Heart right ventricle (tissue), 16 donors: ENCODE measurements at places on chromosomes 11 and 22.

DNA sequence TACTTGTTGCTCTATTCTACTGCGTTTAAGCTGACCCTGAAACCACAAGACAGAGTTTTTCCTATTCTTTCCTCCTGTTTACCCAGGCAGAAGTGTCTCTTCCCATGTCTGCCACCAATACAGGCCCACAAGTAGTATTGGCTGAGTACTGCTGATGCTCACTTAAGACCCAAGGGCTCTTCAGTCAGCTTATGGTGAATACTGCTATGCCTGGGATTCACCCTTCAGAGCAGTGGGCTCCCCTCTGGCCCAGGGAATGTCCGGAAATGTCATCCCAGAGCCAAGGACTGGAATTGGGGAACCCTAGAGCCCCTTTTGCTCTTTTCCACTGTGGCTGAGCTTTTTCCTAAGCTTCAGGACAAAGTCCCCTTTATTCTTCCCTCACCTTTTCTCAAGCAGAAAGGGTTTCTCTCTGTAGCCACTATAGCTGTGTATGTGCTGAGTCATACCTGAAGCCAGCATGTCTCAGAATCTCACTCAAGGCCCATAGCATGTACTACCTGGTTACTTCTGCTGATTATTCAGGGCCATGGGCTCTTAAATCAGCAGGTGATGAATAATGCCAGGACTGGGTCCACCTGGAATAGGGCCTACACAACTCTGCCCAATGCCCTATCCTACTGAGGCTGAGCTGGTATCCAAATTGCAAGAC is 745.8 kb upstream of the ANO5 start:
- DNase-seq, result no peak

DNA sequence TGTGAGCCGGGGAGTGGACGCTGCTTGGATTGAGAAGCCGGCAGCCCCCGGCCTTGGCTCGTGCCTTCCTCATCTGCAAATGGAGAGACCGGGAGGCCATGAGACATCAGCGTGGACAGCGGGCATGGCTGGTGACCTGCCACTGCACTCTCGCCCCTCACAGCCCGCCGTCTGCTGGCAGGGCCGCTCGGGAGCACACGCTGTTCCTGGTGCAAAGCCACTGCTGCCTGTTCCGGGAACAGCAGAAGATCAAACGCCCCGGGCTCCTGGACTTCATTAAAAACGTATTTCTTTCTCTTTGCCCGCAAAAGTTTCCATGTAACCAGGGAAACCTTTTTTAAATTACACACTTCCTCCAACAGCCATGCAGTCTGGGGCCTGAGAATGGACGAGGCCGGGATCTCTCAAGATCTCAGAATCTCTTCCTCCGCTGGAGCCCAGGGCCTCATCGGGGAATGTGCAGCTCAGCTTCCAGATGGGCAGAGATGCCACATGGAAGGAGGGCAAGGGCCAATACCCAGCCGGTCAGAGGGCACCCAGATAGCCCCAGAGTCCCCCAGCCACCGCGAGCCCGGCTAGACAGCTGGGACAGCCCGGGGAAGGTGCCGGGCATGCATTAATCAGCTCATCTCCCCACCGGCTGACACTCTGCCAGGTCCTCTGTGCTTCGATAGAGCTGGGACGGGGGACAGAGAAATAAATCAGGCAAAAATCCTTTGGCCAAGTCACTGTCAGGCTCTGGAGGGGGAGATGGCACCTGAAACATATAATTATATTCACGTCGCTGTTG is 62.8 kb upstream of the PRR5 start:
- DNase-seq, result no peak

- no peak for DNase-seq
Measured at GRCh38 chr11:104765401-104766095, 132.7 kb downstream of the CASP12 start.

GRCh38 chr11:35041070-35041554 is 97.9 kb upstream of the CD44 start:
- no peak for DNase-seq

GRCh38 chr11:101438126-101438525 is 145.7 kb downstream of the TRPC6 start:
- DNase-seq, result no peak

- DNase-seq, result no peak
Measured at GRCh38 chr22:30892286-30892685, 76.3 kb downstream of the MORC2 start.

DNA sequence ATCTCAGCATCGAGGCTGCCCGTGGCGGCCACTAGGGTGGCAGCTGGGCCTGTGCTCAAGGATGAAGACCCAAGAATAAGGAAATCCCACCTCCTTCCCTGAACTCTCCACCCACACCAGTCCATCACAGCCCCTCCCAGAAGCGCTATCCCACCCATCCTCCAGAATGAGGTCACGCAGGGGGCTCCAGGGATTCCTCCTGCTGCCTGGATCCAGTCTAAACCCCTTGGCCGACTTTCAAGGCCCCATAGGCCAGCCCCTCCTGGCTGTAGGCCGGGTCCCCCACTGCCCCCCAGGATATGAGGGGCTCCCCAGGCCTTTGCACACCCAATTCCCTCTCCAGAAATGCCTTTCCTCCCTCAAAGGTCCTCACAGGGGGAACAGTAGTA is 19.0 kb upstream of the SCGB1A1 start:
- DNase-seq, result peak; percentile 42

DNA sequence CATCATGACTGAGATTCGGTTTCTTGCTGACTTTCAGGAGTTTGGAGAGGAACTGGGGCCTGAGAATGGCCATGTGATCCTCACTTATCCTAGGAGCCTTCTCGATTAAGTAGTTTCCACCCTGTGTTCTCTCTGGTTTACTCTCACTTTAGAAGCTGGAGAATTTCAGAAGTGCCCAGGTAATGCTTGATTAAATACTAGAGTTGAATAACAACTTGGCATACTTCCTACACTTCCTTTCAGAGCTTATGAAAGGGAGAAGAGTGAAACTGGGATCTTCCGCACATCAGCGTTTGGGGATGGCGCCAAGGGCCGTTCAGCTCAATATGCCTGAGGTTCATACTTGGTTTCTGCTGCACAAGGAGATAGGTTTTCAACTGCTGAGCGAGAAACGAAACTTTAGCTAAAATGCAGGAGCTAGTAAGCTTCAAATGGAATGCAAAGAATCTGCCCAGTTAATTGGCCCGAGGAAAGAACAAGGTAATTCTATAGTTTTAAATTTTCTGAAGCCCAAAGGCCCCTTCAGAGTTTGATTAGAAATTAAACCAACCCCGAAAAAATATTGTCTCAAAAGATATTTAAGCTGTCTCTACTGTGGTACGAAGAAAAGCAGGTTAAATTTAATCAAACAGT is 823 bp upstream of the MUC15 start:
- no peak for DNase-seq

- no peak for DNase-seq
Measured at GRCh38 chr11:47220401-47220821, 5.6 kb downstream of the DDB2 start.

- DNase-seq, result no peak
Measured at GRCh38 chr11:117456027-117456720, 128.5 kb downstream of the CEP164 start.

DNA sequence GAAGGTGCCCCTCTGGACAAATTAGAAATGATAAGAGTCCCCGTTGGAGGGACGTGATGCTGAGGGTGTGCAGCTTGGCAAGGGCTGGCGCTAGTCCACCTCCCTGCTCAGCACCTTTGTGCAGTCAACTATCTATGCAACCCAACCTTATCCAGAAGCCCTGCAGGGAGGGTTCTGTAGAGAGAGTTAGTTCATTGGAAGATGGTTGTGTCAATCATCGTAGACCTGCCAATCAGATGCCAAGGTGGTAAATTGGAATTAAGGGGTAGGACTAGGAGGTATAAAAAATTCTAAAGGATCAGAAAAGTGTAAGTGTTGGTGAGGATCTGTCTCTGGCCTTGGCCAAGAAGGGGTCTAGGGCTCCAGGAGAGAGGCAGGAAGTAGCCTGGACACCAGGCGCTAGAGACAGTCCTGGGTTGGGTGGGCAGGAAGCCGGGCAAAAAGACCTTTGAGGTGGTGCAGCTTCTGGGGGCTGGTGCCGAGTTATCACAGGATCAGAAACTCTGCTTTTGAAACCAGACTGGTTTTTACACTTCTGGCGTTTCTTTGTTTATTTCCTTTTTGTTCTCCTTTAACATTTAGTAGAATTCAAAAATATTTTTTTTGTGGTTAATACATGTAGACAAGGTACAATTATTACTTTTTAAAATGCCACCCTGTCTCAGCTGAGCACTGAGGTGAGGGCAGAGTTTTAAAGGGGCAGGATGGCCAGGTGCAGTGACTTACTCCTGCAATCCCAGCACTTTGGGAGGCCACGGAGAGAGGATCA is 1.6 kb downstream of the C1QTNF6 start:
- DNase-seq, result no peak

DNA sequence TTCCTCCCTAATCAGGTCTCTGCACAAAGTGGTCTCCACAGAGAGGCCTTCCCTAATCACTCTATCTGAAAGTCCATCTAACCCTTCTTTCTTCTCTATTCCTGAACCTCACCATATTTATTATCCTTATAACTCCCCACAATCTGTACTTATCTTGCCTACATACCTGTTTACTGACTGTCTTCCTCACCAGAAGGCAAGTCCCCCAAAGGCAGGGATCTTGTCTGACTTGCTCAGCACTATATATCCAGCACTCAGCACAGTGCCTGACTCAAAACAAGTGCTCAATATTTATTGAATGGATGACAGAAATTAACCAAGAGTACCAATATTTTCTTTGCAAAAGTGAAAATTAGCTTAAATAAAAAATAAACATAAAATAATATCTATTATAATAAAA is 5.5 kb downstream of the DCUN1D5 start:
- no peak for DNase-seq

- no peak for DNase-seq
Measured at GRCh38 chr22:32446321-32446720, 17.9 kb downstream of the BPIFC start.

- no peak for DNase-seq
Measured at GRCh38 chr22:43343670-43344519, 723 bp upstream of the SCUBE1 start.

GRCh38 chr22:27881421-27881820 is 37.6 kb downstream of the PITPNB start:
- no peak for DNase-seq

- DNase-seq, result no peak
Measured at GRCh38 chr11:68959465-68960293, 21.1 kb downstream of the MRGPRD start.

DNA sequence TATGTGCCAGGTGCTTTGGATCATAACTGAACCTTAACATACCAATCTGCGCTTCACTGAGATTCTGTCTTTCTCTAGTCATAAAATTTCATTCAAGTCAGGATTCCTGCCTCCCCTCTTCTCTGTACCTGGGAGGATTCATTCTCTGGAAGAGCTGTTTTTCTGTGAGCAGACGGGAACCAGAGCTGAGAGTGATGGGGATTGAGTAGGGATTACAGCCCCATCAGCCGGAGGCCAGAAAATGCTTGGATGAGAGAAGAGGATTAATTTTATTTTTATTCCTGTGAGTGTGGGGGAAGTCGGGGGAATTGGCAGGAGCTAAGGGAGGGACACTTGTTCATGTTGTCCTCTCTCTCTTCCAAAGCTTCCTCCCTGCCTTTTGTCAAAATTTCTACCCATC is 4.7 kb downstream of the STX3 start:
- no peak for DNase-seq

GRCh38 chr11:124717786-124718651 is 21.7 kb upstream of the NRGN start:
- DNase-seq, result peak; percentile 32

DNA sequence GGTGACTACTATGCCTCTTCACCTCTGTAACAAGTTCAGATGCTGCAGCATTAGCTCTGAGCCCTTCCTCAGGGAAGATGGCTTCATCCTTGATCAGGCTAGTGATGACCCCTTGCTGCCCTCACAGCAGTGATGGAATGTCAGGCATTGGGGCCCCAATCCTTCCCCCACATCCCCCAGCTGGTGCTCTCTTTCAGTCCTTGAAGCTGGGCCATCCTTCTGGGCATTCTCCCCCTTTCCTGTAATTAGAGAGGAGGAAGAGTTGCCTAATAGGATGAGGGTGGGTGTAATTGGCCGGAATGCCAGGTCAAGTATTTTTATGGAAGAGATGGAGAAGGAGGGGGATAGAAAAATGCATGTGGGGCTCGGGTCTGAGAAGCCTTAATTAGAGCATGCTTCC is 62.6 kb downstream of the TRAF6 start:
- DNase-seq, result no peak

GRCh38 chr22:48456449-48456848 is 1371.2 kb downstream of the BRD1 start:
- no peak for DNase-seq

- no peak for DNase-seq
Measured at GRCh38 chr11:37353192-37353591, 755.2 kb upstream of the RAG2 start.

- DNase-seq, result no peak
Measured at GRCh38 chr11:85974122-85974521, 94.8 kb downstream of the PICALM start.

GRCh38 chr11:10528121-10528520 is 12.9 kb downstream of the RNF141 start:
- no peak for DNase-seq

DNA sequence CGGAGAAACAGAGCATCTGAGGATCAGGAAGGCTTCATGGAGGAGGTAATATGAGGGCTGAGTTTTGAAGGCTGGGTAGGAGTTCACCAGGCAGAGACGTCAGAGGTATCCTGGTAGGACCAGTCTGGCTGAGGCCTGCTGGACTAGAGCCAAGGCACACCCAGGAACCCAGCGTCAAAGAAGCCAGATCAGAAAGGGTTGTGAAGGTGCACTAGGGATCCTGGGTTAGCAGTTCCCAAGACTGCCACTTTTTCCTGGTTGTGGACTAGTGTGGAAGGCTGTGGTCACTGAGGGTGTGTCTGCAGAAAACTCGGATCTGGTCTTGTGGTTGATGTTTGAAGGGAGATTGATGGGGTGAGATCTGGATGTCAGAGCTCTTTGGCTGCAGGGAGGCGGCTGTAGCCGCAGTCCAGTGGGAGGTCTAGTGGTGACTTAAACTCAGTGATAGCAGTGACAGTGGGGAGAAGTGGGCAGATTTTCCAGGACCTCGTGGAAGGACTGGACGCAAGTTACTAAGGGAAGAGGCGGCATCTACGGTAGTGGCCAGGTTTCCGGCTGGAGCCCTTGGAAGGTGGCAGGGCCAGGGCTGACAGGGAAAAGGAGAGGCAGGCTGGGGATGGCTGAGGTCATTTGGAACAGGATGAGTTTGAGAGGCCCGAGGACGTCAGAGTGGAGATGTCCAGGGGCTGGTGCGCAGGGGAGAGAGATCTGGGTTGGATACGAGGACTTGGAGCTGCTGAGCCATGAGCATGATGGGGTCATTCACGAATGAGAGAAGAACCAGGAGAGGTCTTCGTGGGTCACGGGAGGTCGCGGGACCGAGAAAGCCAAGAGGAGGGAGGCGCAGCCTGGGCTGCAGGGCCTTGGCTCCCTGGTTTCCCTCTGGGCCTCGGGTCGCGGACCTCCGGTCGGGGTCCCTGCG is 10.9 kb downstream of the RELA start:
- DNase-seq, result no peak

- DNase-seq, result no peak
Measured at GRCh38 chr11:85960678-85961077, 105.5 kb downstream of the CCDC83 start.

- DNase-seq, result no peak
Measured at GRCh38 chr11:133608496-133608895, 76.2 kb upstream of the OPCML start.
